Left ventricle myocardium inferior (tissue), 1 donor: ENCODE measurements at places on chromosomes 7 and 10.

GRCh38 chr7:114083166-114084001, 164.6 kb upstream of the PPP1R3A start:
- peak; percentile 16 for DNase-seq

DNA sequence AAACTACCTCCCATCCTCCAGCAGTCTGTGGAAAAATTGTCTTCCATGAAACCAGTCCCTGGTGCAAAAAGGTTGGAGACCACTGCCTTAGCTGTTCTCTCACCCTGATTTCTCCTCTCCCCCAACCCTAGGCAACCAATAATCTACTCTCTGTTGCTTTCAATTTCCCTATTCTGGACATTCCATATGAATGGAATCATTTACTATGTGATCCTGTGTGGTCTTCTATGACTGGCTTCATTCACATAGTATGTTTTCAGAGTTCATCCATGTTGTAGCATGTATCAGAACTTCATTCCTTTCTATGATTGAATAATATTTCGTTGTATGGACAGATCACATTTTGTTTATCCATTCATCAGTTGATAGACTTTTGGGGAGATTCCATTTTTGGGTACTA, 38.3 kb upstream of the DLG5 start:
- no peak for DNase-seq

DNA sequence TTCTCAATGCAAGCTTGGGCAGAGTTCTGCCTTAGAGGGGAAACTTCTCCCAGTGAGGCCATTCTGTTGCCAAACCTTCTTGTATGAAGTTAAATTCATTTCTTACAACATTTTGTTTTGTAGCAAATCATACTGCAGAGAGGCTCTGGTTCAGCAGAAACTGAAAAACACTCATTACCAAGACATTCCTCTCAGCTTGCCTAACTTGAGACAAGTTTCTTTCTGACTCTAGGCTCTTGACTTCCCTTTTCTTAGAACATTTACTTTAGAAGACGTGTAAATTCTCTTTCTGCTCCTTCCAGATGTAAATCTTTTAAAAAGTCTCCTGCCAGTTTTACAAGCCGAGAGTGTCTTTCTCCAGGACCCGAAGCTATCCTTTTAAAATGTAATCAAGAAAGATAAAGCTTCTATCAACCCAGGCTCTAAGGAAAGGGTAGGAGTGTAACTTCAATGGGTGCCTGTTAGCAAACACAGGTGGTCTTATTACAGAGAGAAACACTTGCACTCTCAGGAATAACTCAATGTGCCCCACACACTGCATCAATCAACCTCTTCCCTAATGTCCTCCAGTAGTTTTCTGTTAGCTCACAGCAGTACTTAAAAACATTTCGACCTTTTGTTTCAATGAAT, 80.5 kb upstream of the TAS2R16 start:
- no peak for DNase-seq

DNA sequence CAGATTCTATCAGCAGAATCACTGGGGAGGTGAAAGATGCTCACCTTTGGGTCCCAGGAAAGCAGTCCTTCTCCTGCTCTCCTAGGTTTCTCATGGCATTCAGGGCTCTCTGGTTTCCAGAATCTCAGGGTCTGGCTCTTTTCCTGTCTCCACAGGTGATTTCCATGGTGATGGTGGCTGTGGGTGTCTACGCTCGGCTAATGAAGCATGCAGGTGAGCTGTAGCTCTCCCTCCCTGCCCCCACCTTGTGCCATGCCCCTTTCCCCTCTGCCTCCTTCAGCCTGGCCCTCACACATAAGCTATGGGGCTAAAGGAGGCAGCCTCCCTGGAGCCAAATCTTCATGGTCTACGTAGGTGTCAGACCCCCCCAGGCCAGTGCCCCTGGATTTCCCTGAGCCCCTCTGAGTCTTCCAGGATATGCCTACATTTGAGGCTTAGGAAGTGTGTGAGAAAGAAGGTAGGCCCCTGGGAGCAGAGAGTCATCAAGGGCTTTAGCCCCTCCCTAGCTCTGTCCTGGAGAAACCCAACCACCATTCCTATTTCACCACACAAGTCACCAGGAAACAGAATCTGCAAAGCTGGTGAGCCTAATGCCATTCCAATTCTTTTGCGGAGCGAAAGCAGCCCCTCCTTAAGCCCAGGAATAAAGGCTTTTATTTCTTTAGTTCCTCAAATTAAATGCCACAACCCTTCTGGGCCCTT, 17.2 kb downstream of the TSPAN33 start:
- no peak for DNase-seq

DNA sequence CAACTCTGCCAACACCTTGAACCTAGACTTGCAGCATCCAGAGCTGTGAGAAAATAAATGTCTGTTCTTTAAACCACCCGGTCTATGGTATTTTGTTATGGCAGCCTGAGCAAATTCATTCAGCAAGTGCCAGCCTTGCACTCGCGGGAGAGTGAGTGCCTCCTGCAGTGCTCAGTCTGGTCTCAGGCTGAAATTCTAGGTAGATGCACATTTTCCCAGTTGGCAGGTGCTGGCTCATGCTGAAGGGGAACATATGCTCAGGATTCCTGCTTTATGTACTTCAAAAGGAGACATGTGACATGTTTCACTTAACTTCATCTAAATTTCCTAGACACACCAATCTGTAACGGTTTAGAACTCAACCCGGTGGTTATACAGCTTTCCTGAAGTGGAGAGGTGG, 170.8 kb downstream of the MGMT start:
- DNase-seq = no peak

GRCh38 chr10:44195112-44196007, 189.5 kb downstream of the CXCL12 start:
- peak; percentile 46 for DNase-seq

GRCh38 chr10:110363572-110364411, 59.1 kb upstream of the SMNDC1 start:
- no peak for DNase-seq

DNA sequence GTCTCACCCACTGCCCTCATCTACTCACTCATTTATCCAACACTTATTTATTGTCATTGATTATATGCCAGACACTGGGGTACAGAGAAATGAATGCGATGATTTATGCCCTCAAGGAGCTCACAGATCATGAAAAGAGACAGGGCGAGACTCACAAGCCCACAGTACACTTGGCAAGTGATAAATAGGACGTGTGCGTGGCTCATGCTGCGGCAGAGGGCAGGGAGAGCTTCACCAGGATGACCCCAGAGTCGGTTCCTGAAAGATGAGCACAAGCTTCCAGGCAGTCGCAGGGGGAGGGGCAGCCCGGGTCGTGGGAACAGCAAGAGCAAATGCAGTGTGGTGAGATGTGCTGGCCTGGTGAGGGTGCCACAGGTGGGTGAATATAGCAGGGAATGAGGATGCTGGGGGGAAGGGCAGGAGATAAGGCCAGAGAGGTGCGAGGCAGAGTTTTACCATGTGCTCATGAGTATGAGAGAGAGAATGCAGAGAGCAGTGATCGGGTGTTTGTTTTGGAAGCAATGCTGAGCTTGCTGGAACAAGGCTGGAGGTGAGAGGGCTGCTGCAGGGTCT, 70.9 kb downstream of the ATXN7L1 start:
- DNase-seq = no peak

GRCh38 chr7:124155432-124156022, 122.7 kb upstream of the TMEM229A start:
- no peak for DNase-seq

DNA sequence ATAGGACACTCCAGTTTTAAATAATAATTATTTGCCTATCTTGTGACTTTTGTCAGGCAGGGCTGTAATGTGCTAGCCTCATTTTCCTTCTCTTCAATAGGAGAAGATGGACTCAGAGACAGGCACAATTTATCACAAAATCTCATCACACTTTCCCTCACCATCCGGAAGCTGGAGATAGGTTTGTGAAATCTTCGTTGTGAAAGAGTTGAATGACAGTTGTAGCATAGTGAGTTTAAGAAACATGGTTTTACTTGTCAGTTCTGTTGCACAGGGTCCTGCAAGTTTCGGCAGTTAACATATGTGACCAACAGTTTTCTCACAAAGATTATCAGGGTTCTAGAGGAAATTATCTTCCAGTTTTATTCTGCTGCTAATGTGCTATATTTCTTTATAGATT, 37.7 kb upstream of the MAP3K8 start:
- DNase-seq = no peak

DNA sequence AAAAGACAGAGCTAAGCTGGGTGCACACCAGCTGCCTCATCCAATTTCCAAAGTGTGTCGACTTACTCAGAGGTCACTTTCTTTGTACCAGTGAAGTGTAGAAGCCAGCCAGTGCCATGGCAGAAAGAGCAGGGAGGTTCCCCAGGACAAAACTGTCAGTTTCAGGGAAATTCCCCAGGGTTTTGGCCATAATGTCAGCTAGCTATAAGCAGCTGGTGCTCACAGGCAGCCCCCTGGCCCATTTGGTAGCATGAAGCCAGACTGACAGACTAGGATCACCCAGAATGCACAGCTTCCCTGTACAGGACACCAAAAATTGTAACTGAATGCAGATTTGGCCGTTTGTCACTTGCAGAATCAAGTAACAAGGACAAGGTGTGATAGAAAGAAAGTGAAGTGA, 28.6 kb downstream of the MRPL32 start:
- no peak for DNase-seq

GRCh38 chr7:98051118-98051744, 55.4 kb upstream of the LMTK2 start:
- DNase-seq = no peak

GRCh38 chr10:129703287-129704137, 236.5 kb downstream of the MGMT start:
- no peak for DNase-seq

- DNase-seq = no peak
Observed at GRCh38 chr10:123391275-123392028, 237.2 kb downstream of the BUB3 start.

- DNase-seq = no peak
Observed at GRCh38 chr7:99011341-99011705, 132.6 kb downstream of the SMURF1 start.

- no peak for DNase-seq
Observed at GRCh38 chr10:29186221-29186620, 102.6 kb upstream of the LYZL1 start.

- no peak for DNase-seq
Observed at GRCh38 chr7:111229181-111229740, 138.3 kb downstream of the LRRN3 start.

DNA sequence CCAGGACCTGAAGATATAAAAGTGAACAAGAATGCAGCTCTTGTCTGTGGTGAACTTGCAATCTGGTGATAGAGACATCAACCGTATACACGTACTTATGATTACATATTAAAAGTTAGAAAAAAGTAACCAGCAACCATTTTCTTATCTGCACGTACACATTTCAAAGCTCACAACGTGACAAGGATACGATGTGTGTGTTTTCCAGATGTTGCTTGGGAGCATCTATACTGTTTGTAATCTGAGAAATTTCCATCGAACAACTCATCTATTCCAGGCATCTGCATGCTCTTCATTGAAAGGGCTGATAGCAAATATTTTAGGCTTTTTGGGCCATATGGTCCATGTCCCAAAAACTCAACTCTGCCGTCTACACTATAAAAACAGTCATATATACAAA, 23.3 kb downstream of the MALRD1 start:
- DNase-seq = no peak

GRCh38 chr10:112553315-112553714, 106.3 kb downstream of the VTI1A start:
- no peak for DNase-seq

GRCh38 chr10:76736392-76736791, 901.2 kb downstream of the KCNMA1 start:
- DNase-seq = no peak

DNA sequence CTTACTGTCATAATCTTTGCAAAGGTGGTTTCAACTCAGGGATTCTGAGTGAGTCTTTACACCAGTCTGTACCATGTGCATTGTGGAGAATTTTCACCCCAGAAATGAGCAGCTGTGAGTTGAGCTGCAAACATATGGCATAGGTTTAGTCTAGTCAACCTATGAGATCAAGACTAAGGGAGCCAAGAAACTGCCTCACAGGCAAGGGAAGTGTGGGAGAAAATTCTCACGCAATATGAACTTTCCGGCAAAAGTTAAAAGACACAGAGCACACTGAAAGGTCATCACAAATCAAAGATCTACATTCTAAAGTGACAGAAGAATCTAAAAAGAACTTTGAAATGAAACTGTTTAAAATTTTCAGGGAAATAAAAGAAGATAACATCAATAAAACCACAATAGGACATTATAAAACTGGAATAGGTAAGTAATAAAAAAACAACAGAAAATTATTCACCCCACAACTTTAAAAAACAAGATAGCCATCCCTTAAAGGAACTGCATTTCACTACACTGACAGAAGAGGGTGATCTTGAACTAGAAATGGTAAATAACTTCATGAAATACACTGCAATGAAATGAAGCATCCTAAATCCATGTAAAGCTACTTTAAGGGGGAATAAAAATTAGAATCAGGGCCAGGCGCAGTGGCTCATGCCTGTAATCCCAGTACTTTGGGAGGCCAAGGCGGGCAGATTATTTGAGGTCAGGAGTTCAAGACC, 63.5 kb downstream of the LGI1 start:
- DNase-seq = no peak

DNA sequence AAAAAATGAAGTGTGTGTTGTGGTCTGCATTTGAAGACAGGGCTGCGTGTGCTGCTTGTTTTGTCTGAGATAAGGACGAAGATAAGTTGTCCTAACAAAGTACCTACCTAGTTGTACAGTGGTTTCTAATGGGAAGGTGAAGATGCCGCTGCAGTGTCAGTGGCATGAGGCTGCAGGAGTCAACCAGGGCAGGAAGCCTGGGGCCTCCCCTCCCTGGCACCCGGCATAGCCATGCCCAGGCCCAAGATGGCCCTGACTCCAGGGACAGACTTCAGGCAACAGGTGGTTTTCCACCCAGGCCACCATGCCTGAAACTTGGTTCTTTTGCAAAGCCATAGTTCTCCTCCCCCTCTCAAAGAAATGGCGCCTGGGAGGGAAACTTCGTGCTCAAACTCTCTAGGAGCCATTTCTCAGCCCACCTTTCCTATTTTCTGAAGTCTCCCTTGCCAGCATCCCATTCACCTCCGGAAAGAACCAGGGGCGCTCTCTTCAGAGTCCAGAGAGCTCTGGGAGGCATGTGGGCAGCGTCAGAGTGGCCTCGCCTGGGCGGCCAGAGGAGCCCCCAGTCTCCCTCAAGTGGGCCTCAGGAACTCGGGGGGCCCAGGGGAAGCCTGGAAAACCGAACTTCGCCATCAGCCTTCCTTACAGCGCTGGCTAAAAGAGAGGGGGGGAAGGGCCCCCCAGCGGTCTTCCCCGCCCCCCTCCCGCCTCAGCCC, 2.1 kb upstream of the KAT6B start:
- no peak for DNase-seq

GRCh38 chr10:33115738-33116719, 158.0 kb upstream of the ITGB1 start:
- DNase-seq = no peak
